Activated naive CD8-positive, alpha-beta T cell treated with anti-CD3 and anti-CD28 coated beads for 36 hours (primary cell): ENCODE measurements at places on chromosomes 12 and 14. TPM values are rescaled to one million over a fixed set of nuclear protein-coding genes. Genes with fewer than 3 reads are reported as not detected.

The KRT86 gene
- not detected for total RNA-seq

The CHST11 gene
- total RNA-seq, result 19.1 TPM

The PRICKLE1 gene
- total RNA-seq, result 0.14 TPM

The TBX5 gene
- total RNA-seq, result not detected

The SPIC gene
- total RNA-seq, result not detected

The CDH24 gene
- 0.52 TPM for total RNA-seq

The KLHL28 gene
- total RNA-seq, result 9.7 TPM

The RND1 gene
- 3.1 TPM for total RNA-seq

The FAM186B gene
- total RNA-seq, result 0.41 TPM

DNA sequence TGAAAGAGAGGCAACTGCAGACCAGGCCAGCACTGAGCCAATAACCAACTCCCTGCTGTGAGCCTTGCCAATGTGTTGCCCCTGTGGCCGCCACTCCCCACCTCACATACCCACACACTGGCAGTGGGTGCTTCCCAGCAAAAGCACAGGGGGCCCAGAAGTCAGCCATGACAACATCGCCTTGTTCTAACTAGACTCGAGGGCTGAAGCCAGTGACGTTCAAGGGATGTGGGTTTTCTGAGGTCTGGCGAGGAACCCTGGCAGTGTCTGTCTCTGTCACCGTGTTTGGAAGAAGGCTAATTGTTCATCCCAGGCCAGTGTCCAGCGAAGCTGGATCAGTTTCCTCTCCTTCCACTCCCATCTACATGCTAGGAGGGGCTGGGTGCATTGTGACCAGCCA, 311.8 kb upstream of the AMIGO2 start:
- DNase-seq, result peak; percentile 81
- peak overlapping the region; percentile 80 for H3K4me3 ChIP-seq
- no peaks in the 10 kb centered on the region for H3K27me3 ChIP-seq
- H3K4me1 ChIP-seq, result peaks cover 82% of the 10 kb centered on the region

DNA sequence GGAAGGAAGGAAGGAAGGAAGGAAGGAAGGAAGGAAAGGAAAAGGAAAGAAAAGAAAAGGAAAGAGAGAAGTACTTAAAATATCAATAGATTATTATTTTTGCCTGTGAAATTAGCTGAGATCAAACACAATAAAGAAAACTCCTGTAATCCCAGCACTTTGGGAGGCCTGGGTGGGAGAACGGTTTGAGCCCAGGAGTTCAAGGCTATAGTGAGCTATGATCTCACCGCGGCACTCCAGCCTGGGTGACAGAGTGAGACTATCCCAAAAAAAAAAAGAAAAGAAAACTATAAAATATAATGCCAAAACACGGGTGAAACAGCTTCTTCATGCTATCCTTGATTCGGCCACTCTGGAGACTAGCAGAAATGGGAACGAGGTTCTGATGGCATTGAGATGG, 26.2 kb upstream of the CKAP4 start:
- no peaks in the 10 kb centered on the region for H3K27me3 ChIP-seq
- peaks cover 3% of the 10 kb centered on the region for H3K4me1 ChIP-seq
- no peak overlapping the region for H3K4me3 ChIP-seq
- no peaks in the 10 kb centered on the region for H3K36me3 ChIP-seq

DNA sequence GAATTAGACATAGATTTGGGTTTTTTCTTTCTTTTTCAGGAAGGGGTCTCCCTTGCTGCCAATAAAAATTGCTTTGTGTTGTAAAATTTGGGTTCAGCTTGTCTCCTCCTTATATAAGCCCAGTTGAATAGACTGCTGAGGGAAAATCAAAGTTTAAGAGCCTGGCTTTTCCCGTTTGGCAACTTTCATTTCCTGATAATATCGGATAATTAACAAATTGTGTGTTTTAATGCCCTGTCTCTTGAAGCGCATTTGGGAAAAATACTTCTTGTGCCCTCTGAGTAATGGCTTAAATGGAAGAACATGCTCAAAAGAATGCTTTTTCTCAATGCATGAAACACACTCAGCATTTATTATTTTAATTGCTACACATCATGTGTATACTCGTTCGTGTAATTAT, 198.0 kb upstream of the DCN start:
- H3K27ac ChIP-seq, result no peak overlapping the region
- no peak for DNase-seq
- H3K36me3 ChIP-seq, result no peaks in the 10 kb centered on the region
- peaks cover 8% of the 10 kb centered on the region for H3K4me1 ChIP-seq
- peaks cover 14% of the 10 kb centered on the region for H3K27me3 ChIP-seq

DNA sequence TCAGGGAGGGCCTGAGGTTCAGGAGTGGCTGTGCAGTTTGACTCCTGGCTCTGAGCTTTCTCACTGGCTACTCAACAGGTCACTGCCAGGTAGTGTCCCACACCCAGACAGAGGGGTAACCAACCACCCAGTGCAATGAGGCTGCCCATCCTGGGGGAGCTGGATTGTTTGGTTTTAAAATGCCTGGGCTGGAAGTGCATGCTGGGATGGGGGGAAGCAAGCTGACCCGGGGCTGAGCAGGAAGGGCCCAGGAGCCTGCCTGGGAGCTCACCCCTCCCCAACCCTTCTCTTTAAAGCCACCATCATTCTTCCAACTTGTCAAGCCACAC, 12.6 kb upstream of the ABHD12B start:
- no peaks in the 10 kb centered on the region for H3K36me3 ChIP-seq
- H3K4me3 ChIP-seq, result peak overlapping the region; percentile 82
- no peak for DNase-seq
- peaks cover 11% of the 10 kb centered on the region for H3K4me1 ChIP-seq
- no peaks in the 10 kb centered on the region for H3K27me3 ChIP-seq
- H3K27ac ChIP-seq, result no peak overlapping the region

- H3K4me3 ChIP-seq, result no peak overlapping the region
- H3K27me3 ChIP-seq, result no peaks in the 10 kb centered on the region
- H3K4me1 ChIP-seq, result no peaks in the 10 kb centered on the region
- no peak overlapping the region for H3K27ac ChIP-seq
- no peaks in the 10 kb centered on the region for H3K36me3 ChIP-seq
- no peak for DNase-seq
Observed at GRCh38 chr14:53542732-53543131, 389.6 kb upstream of the DDHD1 start.

- DNase-seq, result no peak
- H3K27me3 ChIP-seq, result peaks cover 16% of the 10 kb centered on the region
- H3K36me3 ChIP-seq, result no peaks in the 10 kb centered on the region
- no peaks in the 10 kb centered on the region for H3K4me1 ChIP-seq
- H3K27ac ChIP-seq, result no peak overlapping the region
- H3K4me3 ChIP-seq, result no peak overlapping the region
Observed at GRCh38 chr14:94805680-94806288, 35.9 kb upstream of the GSC start.

DNA sequence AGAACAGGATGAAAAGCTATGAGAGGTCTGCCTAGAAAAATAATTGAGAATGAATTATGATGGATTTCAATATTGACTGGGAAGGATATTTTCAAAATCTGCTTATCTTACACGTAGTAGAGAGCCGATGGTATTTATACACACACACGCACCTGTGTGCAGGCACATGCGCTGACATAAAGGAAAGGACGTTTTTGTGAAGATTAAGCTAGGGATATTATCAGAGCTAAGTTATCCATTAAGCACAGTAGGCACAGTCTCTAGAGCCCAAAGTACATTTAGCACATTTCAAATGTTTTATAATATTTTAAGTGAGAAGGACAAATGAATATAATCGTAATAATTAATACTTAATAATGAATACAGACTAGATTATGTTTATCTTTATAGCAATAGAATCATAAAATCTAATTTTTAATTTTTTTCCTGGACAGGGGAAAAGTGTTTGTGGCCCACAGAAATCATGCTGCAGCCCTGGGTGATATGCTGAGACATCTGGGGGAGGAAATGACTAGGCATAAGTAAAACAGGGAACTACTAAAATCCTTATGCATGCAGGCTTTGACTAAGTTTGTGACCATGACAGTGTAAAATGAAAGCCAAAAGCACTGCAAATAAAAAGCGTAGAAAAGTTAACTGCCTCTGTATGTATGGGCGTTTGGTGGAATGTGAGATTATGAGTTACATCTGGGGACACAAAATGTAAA, 146.1 kb downstream of the KITLG start:
- H3K4me3 ChIP-seq, result no peak overlapping the region
- no peak overlapping the region for H3K27ac ChIP-seq
- no peaks in the 10 kb centered on the region for H3K4me1 ChIP-seq
- no peaks in the 10 kb centered on the region for H3K27me3 ChIP-seq
- H3K36me3 ChIP-seq, result no peaks in the 10 kb centered on the region

- peaks cover 36% of the 10 kb centered on the region for H3K4me1 ChIP-seq
- peaks cover 15% of the 10 kb centered on the region for H3K36me3 ChIP-seq
- peak overlapping the region; percentile 66 for H3K27ac ChIP-seq
- no peaks in the 10 kb centered on the region for H3K27me3 ChIP-seq
- no peak for DNase-seq
- no peak overlapping the region for H3K4me3 ChIP-seq
Observed at GRCh38 chr12:47328831-47329545, 249.2 kb upstream of the AMIGO2 start.

DNA sequence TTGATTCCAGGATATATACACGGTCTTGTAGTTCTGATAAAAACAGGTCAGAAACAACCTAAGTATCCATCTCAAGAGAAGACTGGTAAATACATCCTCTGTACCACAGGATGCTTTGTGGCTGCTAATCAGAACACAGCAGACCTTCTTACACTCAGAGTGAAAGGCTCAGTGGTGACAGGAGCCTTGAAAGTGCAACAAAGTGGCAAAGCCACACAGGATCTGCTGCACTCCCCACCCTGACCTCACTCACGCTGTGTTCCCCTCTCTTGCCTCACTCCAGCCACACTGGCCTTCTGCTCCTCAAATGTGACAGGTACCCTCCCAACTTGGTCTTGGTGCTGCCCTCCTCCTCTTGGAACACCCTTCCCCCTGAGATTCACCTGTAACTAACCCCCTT, 98.1 kb upstream of the GRIP1 start:
- peak; percentile 66 for DNase-seq
- H3K27ac ChIP-seq, result no peak overlapping the region
- no peaks in the 10 kb centered on the region for H3K27me3 ChIP-seq
- no peak overlapping the region for H3K4me3 ChIP-seq
- H3K36me3 ChIP-seq, result peaks cover 2% of the 10 kb centered on the region
- H3K4me1 ChIP-seq, result peaks cover 31% of the 10 kb centered on the region

DNA sequence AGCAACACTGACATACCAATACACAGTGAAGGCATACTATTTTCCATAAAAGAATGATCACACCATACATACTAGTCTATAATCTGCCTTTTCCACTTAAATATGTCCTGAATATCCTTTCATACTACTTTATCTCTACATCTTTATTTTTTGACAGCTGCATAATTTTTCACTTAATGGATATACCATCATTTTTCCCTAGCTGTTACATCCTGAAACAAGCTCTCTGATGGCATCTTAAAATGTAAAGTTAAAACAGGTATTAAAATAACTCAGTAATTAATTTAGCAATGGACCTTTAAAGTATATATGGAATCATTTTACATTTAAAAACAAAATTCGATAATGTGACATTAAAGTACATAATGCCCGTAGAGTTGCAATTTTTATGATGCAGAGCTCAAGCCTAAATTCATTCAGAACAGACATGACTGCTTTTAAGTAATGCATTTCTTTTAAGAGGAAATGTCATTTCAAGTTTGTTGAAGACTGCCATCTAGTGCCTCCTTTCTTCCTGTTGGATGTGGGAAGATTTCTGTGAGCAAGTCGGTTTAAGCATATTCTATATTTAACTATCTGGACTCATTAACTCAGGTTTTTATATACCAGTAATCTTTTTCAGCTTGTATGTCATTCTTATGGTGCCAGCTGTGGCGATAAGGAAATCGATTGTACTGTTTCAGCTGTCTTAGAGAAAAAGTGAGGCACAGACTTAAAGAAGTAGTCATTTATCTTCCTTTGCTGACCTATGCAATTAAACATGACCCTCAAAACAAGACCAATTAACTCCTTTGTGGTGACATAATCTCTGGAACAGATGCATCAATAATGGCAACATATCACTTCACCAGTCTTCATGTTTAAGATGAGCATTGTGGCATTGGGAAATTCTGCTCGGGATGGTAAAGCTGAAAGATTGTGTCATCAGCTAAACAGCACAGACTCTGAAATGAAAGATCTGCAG, 20.3 kb downstream of the PRICKLE1 start:
- no peak for DNase-seq
- H3K27me3 ChIP-seq, result no peaks in the 10 kb centered on the region
- no peaks in the 10 kb centered on the region for H3K36me3 ChIP-seq
- no peaks in the 10 kb centered on the region for H3K4me1 ChIP-seq

GRCh38 chr12:38930990-38931389, 25.6 kb upstream of the CPNE8 start:
- H3K36me3 ChIP-seq, result no peaks in the 10 kb centered on the region
- no peak overlapping the region for H3K4me3 ChIP-seq
- peaks cover 8% of the 10 kb centered on the region for H3K27me3 ChIP-seq
- peaks cover 2% of the 10 kb centered on the region for H3K4me1 ChIP-seq
- no peak for DNase-seq

- DNase-seq, result no peak
- H3K36me3 ChIP-seq, result no peaks in the 10 kb centered on the region
- peaks cover 48% of the 10 kb centered on the region for H3K4me1 ChIP-seq
- peak overlapping the region; percentile 77 for H3K27ac ChIP-seq
- H3K27me3 ChIP-seq, result no peaks in the 10 kb centered on the region
- H3K4me3 ChIP-seq, result peak overlapping the region; percentile 9
Observed at GRCh38 chr12:13099066-13099843, 4.2 kb downstream of the GSG1 start.

- no peaks in the 10 kb centered on the region for H3K4me1 ChIP-seq
- DNase-seq, result no peak
- H3K36me3 ChIP-seq, result no peaks in the 10 kb centered on the region
Observed at GRCh38 chr12:30988646-30989286, 62.2 kb downstream of the TSPAN11 start.

DNA sequence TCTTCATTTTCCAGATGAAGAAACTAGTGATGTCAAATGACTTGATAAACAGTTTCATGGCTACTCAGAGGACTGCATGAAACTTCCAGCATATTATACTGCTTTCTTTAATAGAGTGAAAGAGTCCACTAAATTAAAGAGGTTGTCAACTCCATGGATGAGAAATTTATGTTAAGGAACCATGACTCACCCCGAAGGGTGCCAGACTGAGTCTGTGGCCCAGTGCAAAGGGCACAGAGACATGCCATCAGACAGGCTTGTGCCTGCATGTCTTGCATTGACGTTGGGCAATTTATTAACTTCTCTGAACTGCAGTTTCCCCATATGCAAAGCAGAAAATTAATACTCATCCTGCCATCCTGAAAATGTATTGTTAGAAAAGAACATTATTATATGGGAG, 382.4 kb downstream of the APAF1 start:
- H3K4me3 ChIP-seq, result no peak overlapping the region
- no peak overlapping the region for H3K27ac ChIP-seq
- DNase-seq, result no peak
- no peaks in the 10 kb centered on the region for H3K36me3 ChIP-seq
- H3K4me1 ChIP-seq, result no peaks in the 10 kb centered on the region
- no peaks in the 10 kb centered on the region for H3K27me3 ChIP-seq

GRCh38 chr12:125128439-125129178, 63.4 kb downstream of the AACS start:
- H3K27ac ChIP-seq, result no peak overlapping the region
- H3K4me3 ChIP-seq, result no peak overlapping the region
- no peaks in the 10 kb centered on the region for H3K4me1 ChIP-seq
- H3K27me3 ChIP-seq, result no peaks in the 10 kb centered on the region
- H3K36me3 ChIP-seq, result no peaks in the 10 kb centered on the region
- no peak for DNase-seq

- H3K4me3 ChIP-seq, result no peak overlapping the region
- no peak overlapping the region for H3K27ac ChIP-seq
- no peaks in the 10 kb centered on the region for H3K4me1 ChIP-seq
- H3K27me3 ChIP-seq, result no peaks in the 10 kb centered on the region
Observed at GRCh38 chr12:55861396-55861795, 18.7 kb upstream of the MMP19 start.
